ENCODE measurements at places on chromosomes 12 and 14.

DNA sequence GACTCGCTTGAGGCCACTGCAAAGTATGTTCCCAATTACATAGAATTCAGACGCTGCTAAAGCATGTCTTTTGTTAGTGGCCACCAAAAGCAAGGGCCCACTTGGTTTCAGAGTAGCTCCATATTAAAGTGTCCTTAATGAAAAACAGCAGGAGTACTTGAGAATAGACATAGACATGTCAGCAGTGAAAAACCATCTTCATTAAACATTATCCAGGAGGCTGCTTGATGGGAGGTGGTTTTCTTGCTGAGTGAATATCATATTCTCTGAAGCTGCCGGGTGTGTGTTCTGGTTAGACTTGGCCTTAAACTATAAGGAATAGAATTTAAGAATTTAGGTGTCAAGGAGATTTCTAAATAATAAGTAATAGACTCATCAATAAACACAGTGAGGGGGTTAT lies 79.5 kb upstream of the CCDC198 start:
- no peak for DNase-seq

DNA sequence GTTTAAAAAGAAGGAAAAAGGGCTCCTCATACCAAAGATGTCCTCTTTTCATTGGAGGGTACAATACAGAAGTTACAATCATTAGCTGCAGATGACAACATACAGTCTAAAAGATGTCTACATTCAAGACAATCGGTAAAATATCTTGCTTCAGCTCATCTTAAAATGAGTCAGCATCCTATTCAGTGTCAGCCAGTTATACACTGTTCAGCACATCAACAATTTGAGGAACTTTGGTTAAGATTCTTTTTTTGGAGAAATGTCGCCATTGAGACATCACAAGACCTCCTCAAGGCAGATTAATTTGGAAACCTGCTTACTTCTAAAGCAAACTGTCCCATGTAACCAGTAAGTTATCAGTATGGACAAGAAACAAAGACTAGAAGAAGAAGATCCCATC lies 100.7 kb upstream of the SLC38A4 start:
- no peak for DNase-seq

- no peak for DNase-seq
Measured at GRCh38 chr12:5777451-5777850, 167.6 kb downstream of the ANO2 start.

GRCh38 chr14:89775151-89775550 lies 179.4 kb downstream of the EFCAB11 start:
- DNase-seq, result no peak

DNA sequence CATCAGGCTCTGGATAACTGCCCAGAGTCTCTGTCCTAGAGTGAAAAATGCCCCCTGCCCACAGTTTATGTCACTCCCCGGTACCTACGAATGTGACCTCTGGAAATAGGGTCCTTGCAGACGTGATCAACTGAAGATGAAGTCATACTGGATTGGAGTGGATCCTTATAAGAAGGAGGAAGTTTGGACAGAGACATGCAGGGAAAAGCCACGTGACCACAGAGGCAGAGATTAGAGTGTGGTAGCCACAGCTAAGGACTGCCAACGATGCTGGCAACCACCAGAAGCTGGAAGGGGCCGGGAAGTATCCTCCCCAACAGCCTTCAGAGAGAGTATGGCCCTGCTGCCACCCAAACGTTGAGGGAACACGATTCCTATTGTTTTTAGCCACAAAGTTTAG lies 101.2 kb upstream of the NCOR2 start:
- no peak for DNase-seq

DNA sequence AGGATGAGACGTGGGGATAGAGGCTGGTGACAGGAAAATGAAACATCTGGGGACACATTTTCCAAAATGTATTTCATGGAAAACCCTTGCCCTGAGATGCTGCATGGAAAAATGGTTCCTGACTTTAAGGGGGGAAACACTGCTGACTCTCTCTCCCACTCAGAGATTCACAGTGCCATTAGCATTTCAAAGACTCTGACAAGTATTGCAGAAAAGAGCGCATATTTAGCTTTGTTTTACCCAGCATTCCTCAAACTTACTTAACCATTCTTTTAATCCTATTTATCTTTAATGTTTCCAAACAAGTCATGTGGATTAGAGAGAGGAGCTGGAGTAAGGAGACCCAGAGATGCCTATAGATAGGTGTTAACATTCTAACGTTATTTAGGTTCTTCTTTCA lies 141.8 kb upstream of the DYRK2 start:
- no peak for DNase-seq

DNA sequence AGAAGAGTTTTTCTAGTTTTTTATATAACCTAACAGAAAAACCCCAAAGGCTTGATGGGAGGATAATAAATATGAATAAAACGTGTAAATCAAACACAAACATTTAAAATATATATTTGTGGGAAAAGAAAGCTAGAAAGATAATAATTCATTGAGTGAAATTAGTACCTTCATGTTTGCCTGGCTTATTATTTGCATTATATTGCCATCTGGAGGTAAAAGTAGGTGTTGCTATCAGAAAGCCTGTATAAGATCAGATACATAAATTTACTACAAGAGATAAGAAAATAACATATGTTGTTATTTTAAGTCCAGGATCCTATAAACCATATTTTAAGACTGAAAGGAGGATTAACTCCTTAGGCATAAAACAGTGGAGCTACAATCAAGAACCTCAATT lies 77.7 kb downstream of the NTS start:
- DNase-seq, result no peak

DNA sequence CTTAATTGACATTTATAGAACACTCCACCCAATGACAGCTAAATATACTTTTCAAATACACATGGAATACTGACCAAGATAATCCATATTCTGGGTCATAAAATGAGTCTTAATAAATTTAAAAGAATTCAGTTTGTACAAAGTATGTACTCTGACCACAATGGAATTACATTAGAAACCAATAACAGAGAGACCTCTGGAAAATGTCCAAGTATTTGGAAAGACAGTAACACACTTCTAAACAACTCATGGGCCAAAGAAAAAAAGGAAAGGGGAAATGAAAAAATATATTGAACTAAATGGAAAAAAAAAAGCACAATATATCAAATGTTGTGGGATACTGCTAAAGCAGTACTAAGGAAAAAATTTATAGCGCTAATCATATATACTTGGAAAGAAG lies 52.0 kb downstream of the CRACR2A start:
- DNase-seq, result no peak

DNA sequence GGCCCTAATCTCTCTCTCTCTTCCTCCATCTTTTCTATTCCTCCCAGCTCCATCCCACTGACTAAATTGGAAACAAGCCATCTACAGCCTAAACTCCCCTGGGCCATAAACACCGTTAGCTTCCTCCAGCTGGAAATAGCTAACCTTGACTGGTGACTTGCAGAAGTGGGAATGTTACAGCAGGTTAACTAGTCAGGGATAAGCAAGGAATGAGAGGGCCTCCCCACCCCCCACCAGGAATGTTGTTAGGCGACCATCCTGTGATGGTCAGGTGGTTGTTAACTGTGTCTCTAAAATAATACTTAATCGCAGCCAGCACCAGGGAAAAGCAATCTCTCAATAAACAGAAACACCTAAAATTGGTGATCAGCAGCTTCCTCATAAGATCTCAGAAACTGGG lies 40.8 kb downstream of the MIS18BP1 start:
- DNase-seq, result no peak

GRCh38 chr14:47988175-47988574 lies 312.8 kb upstream of the MDGA2 start:
- DNase-seq, result no peak

DNA sequence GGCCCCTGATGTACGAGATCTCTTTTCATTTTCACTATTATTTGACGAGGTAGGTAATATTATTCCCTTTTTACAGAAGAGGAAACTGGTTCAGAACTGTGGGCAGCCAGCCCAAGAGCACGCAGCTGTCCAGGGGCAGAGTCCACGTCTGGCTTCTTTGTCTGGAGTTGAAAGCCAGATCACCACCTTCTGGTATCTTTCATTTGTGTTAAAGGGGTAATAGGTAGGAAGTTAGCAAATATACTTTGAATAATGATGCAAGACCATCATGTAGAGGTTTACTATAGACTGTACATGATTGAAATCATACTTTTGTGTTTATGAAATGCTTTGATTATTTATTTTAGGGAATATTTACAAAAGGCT lies 144.1 kb upstream of the AMIGO2 start:
- no peak for DNase-seq

- no peak for DNase-seq
Measured at GRCh38 chr12:123655420-123655819, 15.5 kb upstream of the TCTN2 start.

DNA sequence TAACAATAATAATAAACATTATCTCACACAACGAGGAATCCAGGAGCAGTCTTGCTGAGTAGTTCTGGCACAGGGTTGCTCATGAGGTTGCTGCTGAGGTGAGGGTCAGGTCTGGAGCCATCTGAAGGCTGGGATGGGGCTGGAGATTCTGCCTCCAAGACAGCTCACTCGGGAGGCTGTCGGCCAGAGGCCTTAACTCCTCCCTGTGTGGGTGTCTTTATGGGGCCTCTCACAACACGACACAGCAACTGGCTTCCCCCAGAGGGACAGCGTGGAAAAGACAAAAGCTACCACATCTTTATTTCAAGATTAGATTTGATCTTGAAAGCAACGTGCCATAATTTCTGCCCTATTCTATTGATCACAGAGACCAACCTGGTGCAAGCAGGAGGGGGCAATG lies 7.2 kb upstream of the CD4 start:
- DNase-seq, result no peak

- DNase-seq, result no peak
Measured at GRCh38 chr12:114686426-114686772, 2.4 kb upstream of the TBX3 start.

DNA sequence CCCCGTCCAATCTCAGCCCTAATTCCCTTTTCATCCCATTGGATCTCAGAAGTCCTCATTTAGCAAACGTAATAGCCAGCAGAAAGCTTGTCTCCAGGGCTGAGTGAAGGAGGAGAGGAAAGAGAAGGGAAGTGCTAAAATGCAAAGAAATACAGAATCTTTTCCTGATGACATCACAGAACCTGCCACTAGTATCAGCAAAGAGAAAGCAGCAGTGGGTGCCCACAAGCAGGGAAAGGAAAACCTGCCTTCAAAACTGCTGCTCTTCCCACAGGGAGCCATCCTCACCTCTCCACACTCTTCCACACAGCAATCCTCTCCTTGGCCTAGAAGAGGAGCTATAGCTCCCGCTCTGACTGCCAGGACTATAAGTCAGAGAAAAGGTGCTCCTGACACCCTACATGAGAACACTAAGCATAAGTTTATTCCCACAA lies 11.3 kb downstream of the MED13L start:
- DNase-seq, result no peak

- no peak for DNase-seq
Measured at GRCh38 chr14:63524537-63525155, 18.5 kb downstream of the PPP2R5E start.

GRCh38 chr14:101933209-101933608 lies 31.2 kb upstream of the DYNC1H1 start:
- no peak for DNase-seq

DNA sequence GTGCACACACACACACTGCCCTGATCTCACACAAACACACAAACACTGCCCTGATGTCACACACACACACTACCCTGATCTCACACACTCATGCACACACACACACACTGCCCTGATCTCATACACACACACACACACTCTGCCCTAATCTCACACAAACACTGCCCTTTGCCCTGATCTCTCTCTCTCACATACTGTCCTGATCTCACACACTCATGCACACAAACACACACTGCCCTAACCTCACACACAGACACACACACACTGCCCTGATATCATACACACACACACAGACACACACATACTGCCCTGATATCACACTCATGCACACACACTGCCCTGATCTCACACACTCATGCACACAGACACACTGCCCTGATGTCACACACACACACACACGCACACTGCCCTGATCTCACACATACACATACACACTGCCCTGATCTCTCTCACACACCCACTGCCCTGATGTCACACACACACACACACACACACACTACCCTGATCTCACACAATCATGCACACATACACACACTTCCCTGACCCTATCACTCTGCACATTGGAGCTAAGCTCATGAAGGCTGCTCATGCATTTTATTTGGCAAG lies 97.6 kb upstream of the DIO3 start:
- DNase-seq, result no peak

DNA sequence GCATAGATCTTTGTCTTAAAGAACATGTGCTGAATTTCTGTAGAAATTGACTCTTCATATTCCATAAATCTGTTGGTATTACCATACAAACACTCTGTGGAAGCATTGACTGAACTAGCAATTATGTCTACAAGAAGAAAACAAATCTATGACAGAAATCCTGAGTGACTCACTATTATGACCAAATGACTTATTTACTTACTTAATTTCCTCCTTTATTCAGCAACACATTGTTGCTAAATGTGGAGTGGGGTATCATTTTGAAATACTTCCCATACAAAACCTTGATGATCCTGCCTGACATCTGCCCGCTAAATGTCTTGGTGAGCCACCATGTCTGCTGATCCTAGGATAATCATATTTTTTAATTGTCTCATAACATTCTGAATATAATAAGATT lies 99.1 kb upstream of the SLCO1C1 start:
- no peak for DNase-seq

DNA sequence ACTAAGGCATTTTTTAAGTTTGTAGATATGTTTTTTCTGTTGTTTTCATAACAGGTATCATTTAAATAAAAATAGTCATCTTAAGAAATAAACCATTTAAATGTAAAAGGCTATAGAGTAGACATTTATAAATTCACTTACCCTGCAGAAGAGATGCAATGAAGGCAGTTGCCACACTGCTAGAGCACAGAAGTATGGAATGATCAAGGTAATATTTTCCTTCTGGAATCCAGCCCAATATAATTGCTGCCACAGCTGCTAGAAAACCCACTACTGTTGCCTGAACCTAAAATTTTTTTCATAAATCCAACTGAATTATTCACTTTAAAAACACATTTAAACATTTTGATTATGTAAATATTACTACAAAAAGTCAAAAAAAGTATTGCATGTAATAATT lies 69.2 kb downstream of the SLC41A2 start:
- DNase-seq, result no peak

GRCh38 chr12:55142669-55143565 lies 16.7 kb downstream of the OR9K2 start:
- DNase-seq, result peak; percentile 13

GRCh38 chr12:60308366-60308991 lies 712.6 kb downstream of the SLC16A7 start:
- no peak for DNase-seq

- DNase-seq, result no peak
Measured at GRCh38 chr14:25056688-25057078, 6.7 kb upstream of the STXBP6 start.

DNA sequence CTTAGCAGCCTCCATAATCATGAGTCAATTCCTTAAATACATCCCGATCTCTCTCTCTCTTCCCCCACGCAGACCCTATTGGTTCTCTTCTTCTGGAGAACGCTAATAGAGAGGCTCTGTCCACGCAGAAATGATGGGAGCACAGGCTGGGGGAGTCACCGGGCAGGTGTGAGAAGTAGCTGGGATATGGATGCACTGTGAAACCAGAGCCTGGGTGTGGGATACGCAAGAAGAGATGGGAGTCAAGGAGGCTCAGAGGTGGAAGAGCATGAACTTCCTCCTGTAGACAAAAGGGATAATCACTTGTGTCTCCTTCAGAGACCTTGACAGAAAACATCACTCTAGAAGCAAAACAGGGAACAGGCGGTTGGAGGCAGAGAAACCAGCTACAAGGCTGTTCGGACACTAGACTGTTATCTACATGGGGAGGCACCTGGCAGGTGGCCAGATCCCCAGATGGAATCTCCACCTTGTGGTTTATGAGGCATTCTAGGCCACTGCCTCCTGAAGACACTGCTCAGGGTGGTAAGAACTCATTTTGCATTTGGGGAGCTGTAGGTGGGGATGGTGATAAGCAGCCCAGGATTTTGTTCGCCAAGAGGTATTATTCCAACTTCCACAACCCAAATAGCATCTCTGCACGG lies 7.2 kb upstream of the SELPLG start:
- DNase-seq, result no peak
